CD4-positive, alpha-beta T cell treated with Interferon gamma for 1 hour (primary cell): ENCODE measurements at places on chromosomes 4 and X.

GRCh38 chr4:2390146-2390545, 28.3 kb downstream of the ZFYVE28 start:
- DNase-seq = no peak

GRCh38 chr4:79048878-79049277, 109.6 kb upstream of the PAQR3 start:
- no peak for DNase-seq

DNA sequence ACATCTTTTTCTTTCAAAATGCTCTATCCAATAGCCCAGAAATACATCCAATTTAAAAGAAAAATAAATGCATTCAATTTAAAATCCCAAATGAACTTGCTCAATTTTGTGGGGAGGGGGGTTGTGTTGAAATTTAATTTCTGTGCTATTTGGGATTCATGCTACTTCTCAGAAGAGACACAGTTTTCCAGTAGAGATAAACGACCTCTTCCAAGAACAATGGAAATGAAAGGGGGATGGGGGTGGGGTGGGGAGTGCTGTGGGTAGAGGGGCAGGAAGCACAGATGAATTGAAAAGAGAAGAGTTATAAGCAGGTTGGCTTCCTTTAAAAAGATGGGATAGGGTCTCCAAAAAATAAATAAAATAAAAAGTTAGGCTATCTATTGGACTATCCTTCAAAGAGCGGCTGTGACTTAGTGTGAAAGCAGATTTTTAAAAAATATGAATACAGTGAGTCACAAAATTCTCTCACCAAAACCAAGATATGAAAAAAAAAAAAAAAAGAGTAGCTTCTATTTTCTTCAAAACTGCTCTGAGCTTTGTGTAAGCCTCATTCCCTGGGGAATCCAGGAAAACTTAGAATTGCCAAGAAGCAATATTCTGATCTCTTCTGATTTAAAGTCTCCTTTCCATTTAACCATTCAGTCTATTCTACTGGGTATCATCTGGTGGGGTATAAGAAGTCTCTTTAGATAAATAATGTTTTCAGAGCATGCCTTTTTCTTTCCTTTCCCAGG, 324.3 kb downstream of the PTTG2 start:
- DNase-seq = no peak

GRCh38 chr4:57064811-57065711, 45.1 kb downstream of the IGFBP7 start:
- DNase-seq = no peak

GRCh38 chr4:2066011-2066551, 7.0 kb downstream of the NAT8L start:
- DNase-seq = no peak

DNA sequence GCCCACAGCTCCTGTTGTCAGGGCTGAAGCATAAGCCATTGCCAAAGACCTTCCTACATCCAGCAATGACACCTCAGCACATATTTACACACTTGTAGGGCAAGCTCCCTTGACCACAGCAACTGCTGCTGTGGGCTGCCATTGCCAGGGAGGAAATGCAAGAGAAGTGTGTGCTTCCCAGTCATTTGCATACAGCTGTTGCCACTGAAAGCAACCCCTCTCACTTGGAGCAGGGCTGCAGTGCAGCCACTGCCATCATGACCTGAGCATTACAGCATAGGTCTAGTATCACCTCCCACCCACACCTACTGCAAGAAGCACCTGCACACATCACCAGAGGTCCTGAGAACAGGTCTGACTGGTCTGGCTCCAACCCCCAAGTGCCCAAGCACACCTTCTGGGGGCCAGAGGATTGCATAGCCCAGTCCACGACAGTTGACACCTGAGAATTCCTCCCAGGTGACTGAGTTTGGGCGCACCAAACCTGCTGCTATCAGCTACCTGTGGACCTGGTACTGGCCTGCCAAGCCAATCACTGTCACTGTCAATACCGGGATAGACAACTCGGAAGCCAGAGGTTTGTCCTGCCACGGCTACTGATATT, 636.5 kb upstream of the SLIT2 start:
- DNase-seq = no peak
